ENCODE measurements at places on chromosomes 7 and 10.

DNA sequence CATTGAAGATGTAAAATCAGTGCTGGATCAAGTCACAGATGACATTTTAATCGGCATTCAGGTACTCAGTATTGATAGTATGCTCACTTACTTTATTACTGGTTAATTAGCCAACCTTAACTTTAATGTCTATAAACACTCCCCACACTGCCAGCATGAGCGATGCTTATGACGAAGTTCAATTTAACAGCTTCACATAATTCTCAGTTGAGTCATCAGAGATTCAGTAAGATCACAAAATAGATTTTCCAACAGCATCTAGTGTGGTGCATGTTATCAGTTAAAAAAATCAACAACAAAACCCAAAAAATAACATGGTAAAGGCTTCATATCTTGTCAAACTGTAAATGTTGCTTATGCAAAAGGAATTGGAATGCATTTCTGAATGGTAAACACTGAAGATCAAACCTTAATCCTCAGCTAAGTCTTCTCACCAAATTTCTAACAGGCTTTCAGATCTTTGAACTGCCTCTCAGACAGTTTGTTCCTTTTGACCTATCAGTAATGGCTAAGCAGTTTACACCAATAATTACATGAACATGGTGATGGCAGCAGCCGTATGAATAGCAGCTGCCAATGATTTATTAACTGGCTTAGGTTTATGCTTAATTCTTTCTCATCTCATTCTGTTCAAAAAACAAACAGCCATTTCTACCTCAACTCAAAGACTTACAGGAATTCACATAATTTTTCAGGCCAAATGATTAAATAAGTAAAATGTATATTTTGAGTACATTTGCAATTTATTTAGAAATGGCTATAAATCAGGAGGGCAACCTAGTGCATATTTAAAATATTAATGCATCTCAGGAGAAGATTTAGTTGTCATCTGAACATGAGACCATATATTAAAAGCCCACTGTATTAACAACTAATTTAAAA is 98.5 kb downstream of the CABCOCO1 start:
- DNase-seq, result no peak

DNA sequence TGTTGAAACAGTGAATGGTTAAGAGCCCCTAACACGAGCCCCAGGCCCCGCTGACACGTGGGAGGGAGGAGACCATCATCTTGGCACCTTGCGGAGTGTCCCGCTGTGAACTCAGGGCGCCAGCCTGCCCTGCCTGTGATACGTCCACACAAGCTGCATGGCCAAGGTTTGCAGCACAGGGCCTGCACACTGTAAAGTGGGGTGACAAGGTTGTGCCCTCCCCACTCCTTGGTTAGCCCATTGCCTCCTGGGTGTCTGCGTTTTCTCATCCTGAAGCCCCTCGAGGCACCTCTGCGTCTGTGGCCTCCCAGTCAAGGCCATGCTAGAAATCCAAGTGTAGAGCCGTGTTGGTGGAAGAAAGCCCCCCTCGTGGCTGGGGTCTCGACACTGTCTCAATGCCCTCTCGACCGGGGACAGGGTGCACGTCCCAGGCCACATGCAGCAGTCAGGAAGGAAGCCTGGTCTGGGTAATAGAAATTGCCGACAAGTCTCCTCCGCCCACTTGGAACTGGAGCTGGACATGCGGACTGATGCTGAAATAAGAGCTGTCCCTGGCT is 192.1 kb downstream of the DNAJB6 start:
- no peak for DNase-seq

DNA sequence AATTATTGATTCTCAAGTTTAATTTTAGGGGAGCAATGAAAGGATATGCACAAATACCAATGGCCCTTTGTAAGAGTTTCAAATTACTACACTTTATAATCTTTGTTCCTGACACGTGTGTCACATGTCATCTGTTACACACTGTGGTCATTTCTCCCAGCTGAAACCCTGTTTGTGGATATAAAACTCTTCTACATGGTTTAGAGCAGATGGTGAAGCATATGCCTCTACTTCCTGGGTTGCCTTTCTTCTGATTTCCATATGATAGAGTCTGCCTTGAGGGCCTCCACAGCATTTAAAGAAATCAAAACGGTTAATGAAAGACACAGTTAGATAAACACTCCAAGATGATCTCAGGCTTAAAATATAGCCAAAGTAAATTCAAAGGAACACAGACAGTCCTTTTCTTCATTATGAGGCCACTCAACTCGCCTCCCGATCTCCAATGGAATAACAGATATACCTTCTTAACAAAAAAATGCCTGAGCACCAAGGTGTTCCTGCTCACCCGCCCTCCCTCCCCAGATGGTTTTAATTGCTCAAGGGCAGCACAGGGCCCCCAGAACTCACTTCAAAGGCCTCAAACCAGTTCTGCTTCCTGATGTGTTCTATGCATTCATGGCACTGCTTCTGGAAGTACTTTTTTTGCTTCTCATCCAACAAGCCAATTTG is 75.0 kb downstream of the CPVL start:
- no peak for DNase-seq

- no peak for DNase-seq
Observed at GRCh38 chr10:14698111-14698828, 76.4 kb downstream of the FAM107B start.

- no peak for DNase-seq
Observed at GRCh38 chr10:88861036-88861435, 9.4 kb upstream of the ANKRD22 start.

DNA sequence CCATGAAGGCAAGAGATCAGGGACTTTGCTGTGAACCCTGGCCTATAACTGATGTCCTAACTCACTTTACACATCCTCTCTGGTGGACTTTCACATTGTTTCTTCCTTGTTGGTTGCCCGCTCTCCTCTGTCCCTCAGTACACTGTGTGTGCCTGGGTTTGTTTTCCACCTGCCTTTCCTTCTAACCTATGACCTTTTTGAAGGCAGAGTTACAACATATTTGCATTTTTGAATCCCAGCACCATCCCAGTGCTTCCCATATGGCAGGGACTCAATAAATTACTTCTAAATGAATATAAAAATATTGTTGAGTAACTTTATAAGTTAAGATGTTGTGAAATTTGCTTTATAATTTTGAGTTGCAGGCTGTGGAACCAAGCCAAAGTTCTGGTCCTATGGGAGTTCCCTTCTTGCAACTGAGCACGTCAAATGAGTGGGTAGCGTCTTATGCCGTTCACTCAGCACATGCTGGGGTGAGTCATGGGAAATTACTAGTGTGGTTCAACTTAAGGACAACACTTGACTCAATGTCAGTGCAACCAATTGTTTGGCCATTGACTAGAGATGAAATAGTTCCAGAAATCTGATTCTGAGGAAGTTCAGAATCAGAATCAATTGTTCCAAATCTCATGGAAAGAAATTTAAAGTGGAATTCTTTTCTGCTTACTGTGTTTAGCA is 250.9 kb downstream of the TWIST1 start:
- DNase-seq, result no peak
